ENCODE measurements at places on chromosomes 1 and 21. TPM values are rescaled to one million over a fixed set of nuclear protein-coding genes. Genes with fewer than 3 reads are reported as not detected.

GRCh38 chr1:164836614-164837018, 277.6 kb downstream of the PBX1 start:
- DNase-seq: no peak

GRCh38 chr1:187903223-187903622, 1074.5 kb downstream of the PLA2G4A start:
- no peak for DNase-seq

GRCh38 chr21:15809065-15809464, 79.3 kb downstream of the USP25 start:
- DNase-seq: no peak

- DNase-seq: no peak
Measured at GRCh38 chr1:46285730-46286477, 17.5 kb downstream of the LRRC41 start.

DNA sequence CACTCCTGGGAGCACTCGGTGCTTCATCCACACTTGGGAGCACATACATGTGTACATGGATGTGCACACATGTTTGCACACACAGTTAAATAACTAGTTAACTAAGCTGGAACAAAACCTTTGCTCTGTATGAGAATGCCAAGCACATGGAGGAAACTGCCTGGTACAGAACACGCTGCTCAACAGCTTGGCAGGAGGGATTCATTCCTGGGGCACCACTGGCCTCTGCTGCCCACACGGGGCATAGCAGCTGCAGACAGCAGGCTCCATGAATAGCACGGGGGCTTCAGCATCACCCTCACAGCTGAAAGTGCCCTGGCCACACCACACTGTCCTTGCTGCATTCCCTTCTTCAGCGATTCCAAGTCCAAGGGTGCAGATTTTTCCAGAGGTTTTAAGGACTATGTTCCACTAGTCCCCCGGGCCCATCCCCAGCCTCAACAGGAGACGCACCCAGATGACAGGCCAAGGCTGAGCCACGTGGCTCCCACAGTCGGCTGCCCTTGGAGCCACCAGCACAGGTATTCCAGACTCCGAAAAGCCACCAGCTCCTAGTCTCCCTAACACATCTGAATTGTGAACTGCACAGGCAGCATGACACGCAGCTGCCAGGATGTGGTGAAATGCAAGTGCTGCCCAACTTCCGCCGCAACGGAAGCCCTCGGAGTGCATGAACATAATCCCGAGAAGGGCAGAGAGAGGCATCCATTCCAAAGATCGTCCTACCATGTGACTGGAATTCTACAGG, 16.9 kb downstream of the NPHP4 start:
- peak; percentile 50 for DNase-seq

DNA sequence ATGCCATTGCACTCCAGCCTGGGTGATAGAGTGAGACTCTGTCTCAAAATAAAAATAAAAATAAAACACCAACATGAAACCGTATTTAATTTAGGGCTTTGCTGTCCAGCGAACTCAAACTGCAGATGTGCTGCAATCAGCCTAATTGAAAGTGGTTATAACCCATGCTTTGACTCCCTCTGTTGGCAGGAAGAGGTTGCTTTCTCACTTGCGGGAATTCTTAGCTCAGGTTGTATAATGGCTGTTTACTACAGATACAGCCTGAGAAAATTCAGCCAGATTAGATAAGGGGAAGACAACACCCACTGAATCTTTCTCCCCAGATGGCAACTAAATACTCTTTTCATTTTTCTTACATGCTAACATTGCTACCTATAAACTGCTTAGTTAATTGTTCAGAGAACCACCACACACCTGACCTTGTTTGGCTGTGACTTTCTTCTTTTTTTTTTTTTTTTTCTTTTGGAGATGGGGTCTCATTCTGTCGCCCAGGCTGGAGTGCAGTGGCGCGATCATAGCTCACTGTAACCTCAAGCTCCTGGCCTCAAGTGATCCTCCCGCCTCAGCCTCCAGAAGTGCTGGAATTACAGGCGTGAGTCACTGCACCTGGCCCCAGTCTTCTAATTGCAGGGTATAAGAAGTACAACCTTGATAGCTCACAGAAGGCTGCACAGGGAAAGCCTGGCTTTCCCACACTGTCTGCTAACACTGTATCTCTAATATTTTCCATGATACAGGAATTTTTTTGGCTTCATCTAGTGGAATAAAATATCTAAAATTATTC, 34.6 kb downstream of the DNTTIP2 start:
- DNase-seq: peak; percentile 89

- peak; percentile 37 for DNase-seq
Measured at GRCh38 chr1:98991127-98992012, 13.3 kb downstream of the PLPPR5 start.

GRCh38 chr1:42723511-42723910, 16.5 kb downstream of the CLDN19 start:
- no peak for DNase-seq

- no peak for DNase-seq
Measured at GRCh38 chr1:180182643-180183311, 28.1 kb downstream of the QSOX1 start.

DNA sequence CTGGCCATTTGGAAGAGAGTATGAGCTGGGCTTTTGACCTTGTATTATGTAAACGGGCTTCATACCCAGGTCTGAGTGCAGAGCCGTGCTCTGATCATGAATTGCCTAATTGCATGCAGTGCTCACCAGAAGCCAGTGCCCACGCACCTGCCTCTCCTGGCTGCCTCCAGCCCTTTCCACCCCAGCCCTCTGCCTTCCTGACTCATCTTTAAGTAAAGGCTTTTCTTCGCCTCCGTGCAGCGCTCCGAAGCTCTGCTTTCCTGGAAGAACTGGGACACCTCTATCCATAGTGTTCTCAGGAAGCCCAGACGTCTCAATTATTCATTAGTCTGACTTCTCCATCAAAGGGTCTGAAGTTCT, 413.7 kb downstream of the PTPRU start:
- no peak for DNase-seq

GRCh38 chr21:32861866-32862265, 90.3 kb upstream of the PAXBP1 start:
- DNase-seq: peak; percentile 60

DNA sequence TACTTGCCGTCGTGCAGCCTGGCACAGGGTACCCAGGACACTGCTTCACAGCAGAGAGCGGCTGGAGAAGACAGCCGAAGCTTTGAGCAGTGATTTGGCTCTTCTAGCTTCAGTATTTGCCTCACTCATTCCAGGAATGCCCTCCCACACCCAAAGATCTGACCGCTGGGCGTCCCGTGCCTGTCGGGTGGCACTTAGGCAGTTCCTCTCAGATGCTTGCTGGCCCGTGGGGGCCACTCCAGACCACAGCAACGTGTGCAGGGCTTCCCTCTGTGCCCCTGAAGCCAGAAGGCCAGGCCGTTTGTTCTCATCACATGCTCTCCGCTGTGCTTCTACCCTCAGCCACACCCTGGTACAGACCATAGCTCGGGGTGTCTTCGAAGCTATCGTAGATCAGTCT, 17.0 kb downstream of the RRP1B start:
- DNase-seq: no peak

GRCh38 chr1:200886594-200886993, 8.1 kb upstream of the INAVA start:
- no peak for DNase-seq

DNA sequence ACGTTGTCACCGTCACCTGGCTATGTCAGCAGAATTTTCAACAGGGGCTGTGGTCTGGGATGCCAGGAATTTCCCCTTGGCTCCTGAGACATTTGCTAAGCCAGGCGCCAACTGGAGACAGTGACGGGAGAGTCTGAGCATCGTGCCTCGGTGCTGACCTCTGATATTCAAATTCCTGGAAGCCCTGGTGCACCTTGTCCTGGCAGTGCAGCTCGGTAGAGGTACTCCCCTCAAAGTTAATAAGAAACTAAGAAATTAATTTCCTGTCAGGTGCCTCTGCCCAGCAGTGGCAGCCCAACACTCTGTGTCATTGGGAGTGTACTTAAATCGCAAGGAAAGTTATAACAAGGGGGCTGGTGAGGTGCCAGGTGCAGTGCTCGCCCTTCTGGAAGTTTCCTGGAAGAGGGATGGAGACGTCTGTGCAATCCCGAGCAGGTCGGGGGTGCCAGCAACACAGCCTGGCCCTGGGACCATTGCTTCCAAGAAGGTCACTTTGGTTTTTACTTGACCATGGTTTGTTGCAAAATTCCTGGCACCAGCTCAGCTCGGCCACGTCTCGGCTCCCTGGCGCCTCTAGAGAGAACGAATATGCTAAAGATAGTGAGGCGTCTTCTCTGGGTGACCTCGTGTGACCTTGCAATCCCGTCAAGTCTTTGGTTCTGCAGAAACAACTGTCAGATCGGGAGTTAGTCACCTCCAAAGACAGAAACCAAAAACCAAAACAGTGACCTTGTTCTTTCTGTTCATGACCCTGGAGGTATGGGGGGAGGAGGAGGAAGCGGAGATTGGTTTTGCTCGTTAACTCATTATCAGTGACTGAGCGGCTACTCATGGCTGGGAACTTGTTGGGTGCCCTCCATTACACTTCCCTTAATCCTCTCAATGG, 149.5 kb upstream of the VAMP3 start:
- DNase-seq: no peak

DNA sequence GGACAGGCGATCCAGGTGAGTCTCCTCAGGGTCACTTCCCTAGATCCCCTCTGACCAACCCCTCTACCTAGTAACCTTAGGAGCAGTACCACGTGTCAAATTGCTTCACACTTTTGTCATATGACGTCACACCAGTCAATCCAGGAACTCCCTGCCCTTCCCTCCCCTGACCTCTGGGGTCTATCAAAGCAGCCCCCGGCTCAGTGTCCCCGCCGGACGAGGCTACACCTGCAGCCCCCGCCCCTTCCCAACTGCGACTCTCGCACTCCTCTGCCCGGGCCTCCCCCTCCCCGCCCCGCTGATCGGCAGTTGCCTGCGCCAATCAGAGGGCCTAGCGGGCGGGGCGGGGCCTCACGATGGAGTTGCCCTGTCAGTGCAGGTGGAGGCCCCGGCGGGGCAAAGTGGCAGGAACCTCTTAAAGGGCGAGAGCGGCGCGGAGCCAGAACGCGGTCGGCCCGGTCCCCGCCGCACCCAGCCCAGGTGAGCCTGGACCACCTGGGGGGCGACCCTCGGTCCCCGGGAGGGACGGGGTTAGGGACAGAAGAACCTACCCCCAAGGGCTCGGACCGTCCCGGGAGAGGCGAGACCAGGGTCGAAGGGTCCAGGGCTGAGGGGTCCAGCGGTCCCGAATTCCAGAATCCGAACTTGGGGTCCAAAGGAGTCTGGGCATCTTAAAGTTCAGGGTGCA, 27.5 kb upstream of the EPB41 start:
- DNase-seq: peak; percentile 60

Gene ALG6
- 8.7 TPM for total RNA-seq

Gene RNF186
- total RNA-seq: not detected

Gene ITLN1
- total RNA-seq: not detected

Gene SPRR1B
- not detected for total RNA-seq

Gene CRYAA
- not detected for total RNA-seq

Gene PDE4B
- 52.8 TPM for total RNA-seq

Gene DYNLT4
- not detected for total RNA-seq

Gene SPAG17
- total RNA-seq: 0.32 TPM

Gene HTR6
- not detected for total RNA-seq
